ENCODE measurements at places on chromosomes 2 and 18. TPM values are rescaled to one million over a fixed set of nuclear protein-coding genes. Genes with fewer than 3 reads are reported as not detected.

DNAJC5G gene
- total RNA-seq = not detected

- no peak overlapping the region for H3K4me3 ChIP-seq
- no peak overlapping the region for H3K27ac ChIP-seq
- DNase-seq = no peak
- no peaks in the 10 kb centered on the region for H3K4me1 ChIP-seq
- no peaks in the 10 kb centered on the region for H3K36me3 ChIP-seq
- no peaks in the 10 kb centered on the region for H3K27me3 ChIP-seq
These were observed 27.5 kb downstream of the CDH20 start for GRCh38 chr18:61360404-61361383.

- no peaks in the 10 kb centered on the region for H3K36me3 ChIP-seq
- DNase-seq = no peak
These were observed 33.4 kb upstream of the SEMA4C start for GRCh38 chr2:96903318-96903717.

DNA sequence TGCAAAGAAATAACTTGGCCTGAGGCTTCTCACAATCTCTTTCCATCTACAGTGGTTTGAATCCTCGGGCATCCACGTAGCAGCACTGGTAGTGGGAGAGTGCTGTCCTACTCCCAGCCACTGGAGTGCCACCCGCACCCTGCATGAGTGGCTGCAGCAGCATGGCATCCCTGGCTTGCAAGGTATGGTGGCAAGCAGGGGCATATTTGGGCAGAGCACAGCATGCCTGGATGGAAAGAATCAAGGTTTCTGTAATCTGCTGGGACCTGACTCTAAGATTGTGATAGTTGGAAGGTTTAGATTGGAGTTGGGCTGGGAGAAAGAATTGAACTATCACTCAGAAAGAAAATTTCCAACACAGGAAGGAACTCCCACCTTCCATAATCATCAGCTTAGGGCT is 4.0 kb downstream of the CAD start:
- no peak for DNase-seq
- H3K36me3 ChIP-seq = peaks cover 48% of the 10 kb centered on the region
- no peak overlapping the region for H3K27ac ChIP-seq

- H3K27me3 ChIP-seq = no peaks in the 10 kb centered on the region
- no peaks in the 10 kb centered on the region for H3K36me3 ChIP-seq
- H3K4me3 ChIP-seq = no peak overlapping the region
- DNase-seq = no peak
- H3K4me1 ChIP-seq = no peaks in the 10 kb centered on the region
- no peak overlapping the region for H3K27ac ChIP-seq
These were observed 113.0 kb downstream of the TGFA start for GRCh38 chr2:70440621-70441020.

DNA sequence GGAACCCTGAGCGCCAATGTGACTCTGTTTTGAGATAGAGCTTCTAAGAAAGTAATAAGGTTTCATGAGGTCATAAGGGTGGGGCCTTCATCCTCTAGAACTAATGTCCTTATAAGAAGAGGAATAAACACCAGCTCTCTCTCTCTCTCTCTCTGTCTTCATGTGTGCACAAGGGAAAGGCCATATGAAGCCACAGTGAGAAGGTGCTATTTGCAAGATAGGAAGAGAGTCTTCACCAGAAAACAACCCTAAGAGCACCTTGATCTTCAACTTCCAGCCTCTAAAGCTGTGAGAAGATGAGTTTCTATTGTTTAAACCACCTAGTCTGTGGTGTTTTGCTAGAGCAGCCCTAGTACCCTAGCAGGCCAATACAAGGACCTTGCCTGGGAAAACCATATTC is 55.8 kb downstream of the DOCK10 start:
- no peak overlapping the region for H3K4me3 ChIP-seq
- no peaks in the 10 kb centered on the region for H3K27me3 ChIP-seq
- peaks cover 13% of the 10 kb centered on the region for H3K4me1 ChIP-seq
- no peak for DNase-seq
- no peaks in the 10 kb centered on the region for H3K36me3 ChIP-seq
- no peak overlapping the region for H3K27ac ChIP-seq

GRCh38 chr2:72129681-72130340 is 17.9 kb downstream of the CYP26B1 start:
- peaks cover 3% of the 10 kb centered on the region for H3K36me3 ChIP-seq
- DNase-seq = no peak
- no peak overlapping the region for H3K27ac ChIP-seq
- H3K4me1 ChIP-seq = no peaks in the 10 kb centered on the region
- no peaks in the 10 kb centered on the region for H3K27me3 ChIP-seq

GRCh38 chr2:224820283-224820991 is 104.3 kb upstream of the CCDC195 start:
- DNase-seq = no peak
- peaks cover 4% of the 10 kb centered on the region for H3K4me1 ChIP-seq
- no peak overlapping the region for H3K4me3 ChIP-seq
- H3K36me3 ChIP-seq = no peaks in the 10 kb centered on the region

SERPINB13 gene
- not detected for total RNA-seq

DNA sequence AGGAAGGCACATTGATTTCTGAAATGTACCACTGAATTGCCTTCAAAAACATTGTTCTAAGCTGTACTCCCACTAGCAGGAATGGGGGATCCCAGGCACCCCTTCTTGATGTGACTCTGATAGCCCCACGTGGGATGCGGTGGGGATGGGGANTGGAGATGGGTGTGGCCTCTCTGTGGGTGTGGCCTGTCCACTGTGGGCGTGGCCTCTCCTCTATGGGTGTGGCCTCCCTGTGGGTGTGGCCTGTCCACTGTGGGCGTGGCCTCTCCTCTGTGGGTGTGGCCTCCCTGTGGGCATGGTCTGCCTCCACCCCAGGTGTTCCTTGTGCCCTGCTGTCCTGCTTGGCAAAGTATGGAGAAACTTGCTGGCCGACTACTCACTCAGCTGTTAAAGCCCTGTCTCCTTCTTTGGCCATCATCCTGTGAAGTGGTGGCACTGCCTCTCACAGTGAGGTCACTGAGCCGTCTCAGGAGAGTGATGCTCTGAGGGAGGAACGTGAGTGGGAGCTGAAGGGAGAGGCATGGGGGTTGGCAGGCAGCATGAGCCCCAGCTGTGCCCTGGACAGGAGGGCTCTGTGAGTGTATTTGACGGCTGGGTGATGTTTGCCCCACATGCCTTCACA is 6.7 kb upstream of the PARD6G start:
- H3K27me3 ChIP-seq = no peaks in the 10 kb centered on the region
- H3K4me1 ChIP-seq = no peaks in the 10 kb centered on the region
